Vagina (tissue), 2 donors: ENCODE measurements at places on chromosomes 7 and 10.

- no peaks in the 10 kb centered on the region for H3K4me1 ChIP-seq
- no peak overlapping the region for H3K4me3 ChIP-seq
- no peaks in the 10 kb centered on the region for H3K27me3 ChIP-seq
- H3K36me3 ChIP-seq = no peaks in the 10 kb centered on the region
- no peak overlapping the region for H3K27ac ChIP-seq
Measured at GRCh38 chr10:28320799-28321198, 17.9 kb upstream of the MPP7 start.

DNA sequence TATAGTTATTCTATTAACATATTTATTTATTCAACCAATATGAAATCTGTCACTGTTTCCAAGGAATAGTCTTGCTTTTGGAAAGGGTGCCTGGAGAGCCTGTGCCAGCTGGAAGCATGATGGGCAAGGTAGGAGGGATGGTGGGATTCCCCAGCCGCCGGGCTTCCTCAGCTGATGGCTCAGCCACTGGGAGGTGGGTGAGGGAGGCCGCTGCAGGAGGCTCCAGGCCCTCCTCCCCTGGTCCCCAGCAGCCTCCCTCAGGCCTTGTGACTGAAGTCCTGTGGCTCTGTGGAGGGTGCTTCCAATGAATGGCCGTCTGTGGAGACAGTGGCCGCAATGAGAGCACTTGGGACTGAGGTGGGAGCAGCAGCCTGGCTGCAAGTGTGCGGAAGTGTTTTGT lies 27.0 kb downstream of the SPAG6 start:
- no peaks in the 10 kb centered on the region for H3K4me1 ChIP-seq
- DNase-seq = no peak
- no peak overlapping the region for H3K4me3 ChIP-seq
- no peaks in the 10 kb centered on the region for H3K27me3 ChIP-seq
- H3K36me3 ChIP-seq = no peaks in the 10 kb centered on the region

DNA sequence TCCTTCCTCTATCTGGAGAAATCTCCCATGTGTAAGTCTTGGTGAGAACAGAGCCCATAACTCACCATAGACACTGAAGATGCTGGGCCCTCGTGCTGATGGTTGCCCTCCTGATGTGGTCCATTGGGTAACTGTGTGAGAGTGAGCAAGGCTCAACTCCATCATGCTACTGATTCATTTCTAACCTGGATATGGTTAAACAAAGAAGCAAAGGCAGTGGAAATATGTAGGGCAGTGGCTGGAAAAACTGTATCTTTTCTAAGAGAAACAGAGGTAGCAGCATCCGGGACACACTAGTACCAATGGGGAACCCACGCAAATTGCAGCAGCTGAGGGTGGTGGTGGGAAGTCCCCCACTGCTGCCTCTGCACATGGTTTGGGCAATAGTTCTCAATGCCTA lies 221.7 kb downstream of the KLF6 start:
- H3K4me3 ChIP-seq = no peak overlapping the region
- H3K27ac ChIP-seq = no peak overlapping the region
- H3K36me3 ChIP-seq = no peaks in the 10 kb centered on the region
- no peaks in the 10 kb centered on the region for H3K27me3 ChIP-seq

GRCh38 chr7:23693224-23693623 lies 13.2 kb downstream of the FAM221A start:
- no peaks in the 10 kb centered on the region for H3K4me1 ChIP-seq
- no peaks in the 10 kb centered on the region for H3K27me3 ChIP-seq

DNA sequence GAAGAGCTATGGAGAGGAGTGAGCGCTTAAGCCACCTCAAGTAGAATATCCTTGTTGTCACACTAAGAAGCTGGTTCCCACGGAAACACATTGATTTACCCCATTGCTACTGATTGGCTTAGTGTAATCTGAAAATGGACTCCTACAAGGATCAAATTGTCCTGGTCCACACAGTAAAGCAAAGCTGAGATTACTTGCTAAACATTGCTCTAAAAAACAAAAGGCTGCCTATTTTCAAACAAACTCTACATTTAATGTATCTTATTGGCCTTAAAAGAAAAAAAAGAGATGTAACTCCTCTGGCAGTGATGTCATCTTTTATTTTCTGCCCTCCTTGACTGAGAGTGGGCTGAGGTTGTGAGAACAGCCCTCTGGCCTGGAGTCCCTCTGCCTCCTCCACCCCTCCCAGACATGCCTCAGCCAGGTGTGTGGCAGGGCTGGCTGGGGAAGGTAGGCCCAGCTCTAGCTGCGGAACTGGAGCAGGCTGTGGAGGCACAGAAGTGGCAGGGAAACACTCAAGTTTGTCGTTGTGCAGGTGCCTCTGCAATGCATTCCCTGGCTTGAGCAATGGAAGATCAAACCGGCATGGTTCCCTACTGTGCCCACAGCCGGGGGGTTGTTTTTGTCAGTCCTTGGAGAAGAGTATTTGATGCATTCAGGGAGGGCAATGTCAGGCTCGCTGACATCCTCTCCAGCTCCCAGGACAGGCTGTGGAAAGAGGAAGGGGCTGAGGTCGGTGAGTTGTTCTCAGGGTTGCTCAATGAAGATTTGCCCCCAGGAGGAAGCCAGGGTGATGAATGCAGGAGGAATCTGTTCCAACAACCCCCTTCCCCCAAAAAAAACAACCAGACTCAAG lies 9.1 kb downstream of the KLF6 start:
- peak overlapping the region; percentile 99 for H3K27ac ChIP-seq
- H3K27me3 ChIP-seq = no peaks in the 10 kb centered on the region
- H3K4me1 ChIP-seq = peaks cover 61% of the 10 kb centered on the region
- H3K4me3 ChIP-seq = no peak overlapping the region

- DNase-seq = no peak
- no peak overlapping the region for H3K4me3 ChIP-seq
- no peaks in the 10 kb centered on the region for H3K27me3 ChIP-seq
- H3K4me1 ChIP-seq = no peaks in the 10 kb centered on the region
- no peaks in the 10 kb centered on the region for H3K36me3 ChIP-seq
Measured at GRCh38 chr7:25820432-25821040, 331.5 kb upstream of the NFE2L3 start.

- H3K36me3 ChIP-seq = peaks cover 39% of the 10 kb centered on the region
- no peaks in the 10 kb centered on the region for H3K27me3 ChIP-seq
- peaks cover 43% of the 10 kb centered on the region for H3K4me1 ChIP-seq
- peak overlapping the region; percentile 79 for H3K4me3 ChIP-seq
- peak overlapping the region; percentile 76 for H3K27ac ChIP-seq
Measured at GRCh38 chr10:103395754-103396066, 565 bp downstream of the ATP5MK start.

DNA sequence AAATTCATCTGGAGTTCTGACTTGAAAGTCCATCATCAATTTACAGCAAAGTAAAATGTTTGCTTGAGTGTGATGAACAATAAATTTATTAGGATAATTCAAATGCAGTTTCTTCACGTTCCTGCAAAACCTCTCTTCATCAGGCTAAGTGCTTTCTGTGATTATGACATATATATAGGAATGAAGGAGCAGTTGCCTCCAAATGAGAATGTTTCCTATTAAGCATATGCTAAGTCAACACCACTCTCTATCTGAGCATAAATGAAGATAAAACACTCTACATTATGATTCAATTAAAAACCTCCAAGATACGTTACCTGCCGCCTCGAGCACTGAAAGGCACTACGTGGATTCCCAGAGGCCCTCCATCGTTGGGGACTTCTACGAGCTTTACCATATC lies 416.1 kb downstream of the PARD3 start:
- H3K4me1 ChIP-seq = no peaks in the 10 kb centered on the region
- H3K27ac ChIP-seq = no peak overlapping the region
- no peak for DNase-seq
- no peaks in the 10 kb centered on the region for H3K36me3 ChIP-seq
- no peak overlapping the region for H3K4me3 ChIP-seq
